Breast epithelium (tissue), 4 donors: ENCODE measurements at places on chromosomes 1 and 21. TPM values are rescaled to one million over a fixed set of nuclear protein-coding genes. Genes with fewer than 3 reads are reported as not detected.

GRCh38 chr1:246065592-246065991 lies 441.5 kb downstream of the SMYD3 start:
- no peak for DNase-seq
- H3K4me1 ChIP-seq, result no peaks in the 10 kb centered on the region
- no peaks in the 10 kb centered on the region for H3K27me3 ChIP-seq
- no peaks in the 10 kb centered on the region for H3K36me3 ChIP-seq
- no peak overlapping the region for H3K4me3 ChIP-seq

Gene TIAM1
- 10.6 TPM for total RNA-seq

Gene ZYG11A
- total RNA-seq, result 1.2 TPM

Gene FCGR3A
- 12.9 TPM for total RNA-seq

- H3K4me3 ChIP-seq, result peak overlapping the region; percentile 81
- H3K27me3 ChIP-seq, result no peaks in the 10 kb centered on the region
- H3K27ac ChIP-seq, result peak overlapping the region; percentile 78
- no peak for DNase-seq
- no peaks in the 10 kb centered on the region for H3K4me1 ChIP-seq
- H3K36me3 ChIP-seq, result no peaks in the 10 kb centered on the region
These were observed 791 bp upstream of the PIK3R3 start for GRCh38 chr1:46133181-46133658.

DNA sequence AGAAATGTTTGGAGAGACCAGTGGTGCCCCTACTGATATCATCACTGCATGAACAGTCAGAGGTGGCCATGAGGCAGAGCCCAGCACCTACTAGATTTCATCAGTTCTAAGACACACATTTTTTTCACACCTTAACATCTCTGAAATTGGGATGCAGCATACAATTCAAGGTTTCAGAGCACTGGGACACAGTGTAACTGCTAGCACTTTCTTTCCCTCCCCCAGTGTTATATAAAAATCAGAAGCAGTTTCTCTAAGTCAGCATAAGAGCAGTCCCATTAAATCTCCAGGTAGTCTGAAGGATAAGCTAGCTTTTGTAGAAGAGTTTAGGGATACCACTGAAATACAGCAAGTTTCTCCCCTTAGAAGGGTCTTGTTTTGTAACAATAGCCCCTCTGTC lies 10.0 kb upstream of the ANGPTL7 start:
- H3K4me3 ChIP-seq, result no peak overlapping the region
- H3K27me3 ChIP-seq, result no peaks in the 10 kb centered on the region
- H3K4me1 ChIP-seq, result no peaks in the 10 kb centered on the region
- no peak for DNase-seq
- H3K27ac ChIP-seq, result no peak overlapping the region
- H3K36me3 ChIP-seq, result no peaks in the 10 kb centered on the region

GRCh38 chr1:15324869-15325335 lies 77.9 kb downstream of the FHAD1 start:
- no peak overlapping the region for H3K27ac ChIP-seq
- H3K4me1 ChIP-seq, result no peaks in the 10 kb centered on the region
- no peaks in the 10 kb centered on the region for H3K36me3 ChIP-seq
- no peak for DNase-seq

Gene OLIG2
- total RNA-seq, result not detected

DNA sequence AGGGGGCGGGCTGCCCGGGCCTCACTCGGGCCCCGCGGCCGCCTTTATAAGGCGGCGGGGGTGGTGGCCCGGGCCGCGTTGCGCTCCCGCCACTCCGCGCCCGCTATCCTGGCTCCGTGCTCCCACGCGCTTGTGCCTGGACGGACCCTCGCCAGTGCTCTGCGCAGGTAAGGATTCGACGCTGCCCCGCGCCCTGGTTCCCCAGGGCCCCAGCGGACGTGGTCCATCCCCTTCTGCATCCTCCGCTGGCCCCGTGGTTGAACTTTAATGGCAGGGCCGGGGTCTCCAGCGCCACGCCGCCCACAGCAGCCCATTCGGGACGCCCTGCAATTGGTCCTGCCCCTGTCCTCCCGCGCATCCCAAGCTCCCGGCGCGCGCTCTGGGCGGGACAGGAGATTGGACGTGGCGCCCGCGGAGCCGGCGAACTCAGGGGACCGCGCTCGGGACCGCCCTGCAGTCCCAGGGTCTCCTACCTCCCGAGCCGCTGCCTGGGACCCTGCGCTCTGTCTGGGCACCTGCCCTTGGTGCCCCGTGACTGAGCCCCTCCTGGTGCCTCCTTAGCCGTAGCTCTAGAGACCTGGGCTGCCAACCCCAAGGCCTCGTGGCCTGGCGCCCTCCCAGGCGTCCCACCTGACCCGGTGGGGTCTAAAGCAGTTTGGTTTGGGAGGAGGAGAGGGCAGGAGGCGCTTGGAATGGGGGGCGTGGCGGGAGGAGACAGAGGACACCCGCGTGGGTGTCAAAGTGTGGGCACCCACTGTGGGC lies at the start of gene ALPL:
ALPL (plus strand) TSS at position 73 of the 762 bp plus-strand sequence. CDS start 44,659 bp downstream, outside the sequence.
- H3K27ac ChIP-seq, result peak within 1 kb of the TSS; percentile 78
- peak within 1 kb of the TSS; percentile 20 for H3K4me3 ChIP-seq
- no peaks in the 10 kb centered on the region for H3K27me3 ChIP-seq
- H3K36me3 ChIP-seq, result no peaks in the 10 kb centered on the region
- no peak for DNase-seq

DNA sequence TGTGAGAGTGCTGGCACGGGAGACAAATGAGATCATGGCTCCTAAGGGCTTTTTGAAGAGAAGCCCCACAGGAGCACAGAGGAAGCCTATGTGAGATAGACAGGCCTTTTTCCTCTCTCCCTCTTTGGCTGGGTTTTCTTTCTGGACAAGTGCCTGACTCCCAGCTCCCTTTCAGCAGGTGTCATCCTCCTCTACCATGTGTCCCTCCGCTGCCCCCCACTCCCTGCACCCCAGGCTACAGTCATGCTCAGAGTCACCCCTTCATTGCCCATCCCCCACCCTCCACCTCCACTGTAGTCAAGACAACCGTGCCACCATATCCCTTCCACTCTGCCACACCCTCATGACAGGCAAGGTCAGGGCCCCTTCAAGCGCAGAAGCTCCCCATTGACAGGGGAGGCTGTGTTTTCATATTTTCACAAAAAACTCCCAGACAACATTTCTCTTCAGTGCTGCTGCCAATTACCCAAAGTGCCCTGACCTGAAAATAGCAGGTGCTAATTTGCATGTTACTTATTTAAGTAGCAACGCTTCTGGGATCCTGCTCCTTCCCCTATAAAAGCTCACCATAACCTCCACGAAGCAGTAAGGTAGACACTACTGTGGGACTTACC lies 92.1 kb upstream of the IPO9 start:
- DNase-seq, result no peak
- no peak overlapping the region for H3K4me3 ChIP-seq
- no peaks in the 10 kb centered on the region for H3K27me3 ChIP-seq
- H3K4me1 ChIP-seq, result no peaks in the 10 kb centered on the region

GRCh38 chr1:94017155-94017829 lies 103.7 kb downstream of the ABCA4 start:
- H3K36me3 ChIP-seq, result no peaks in the 10 kb centered on the region
- H3K4me3 ChIP-seq, result no peak overlapping the region
- DNase-seq, result no peak
- H3K4me1 ChIP-seq, result no peaks in the 10 kb centered on the region

- no peak overlapping the region for H3K27ac ChIP-seq
- no peak for DNase-seq
- H3K4me1 ChIP-seq, result no peaks in the 10 kb centered on the region
- no peaks in the 10 kb centered on the region for H3K27me3 ChIP-seq
These were observed 154.8 kb upstream of the RGS18 start for GRCh38 chr1:192003295-192004077.

- DNase-seq, result no peak
- H3K27me3 ChIP-seq, result no peaks in the 10 kb centered on the region
- H3K27ac ChIP-seq, result no peak overlapping the region
- no peaks in the 10 kb centered on the region for H3K36me3 ChIP-seq
These were observed 46.5 kb downstream of the NCF2 start for GRCh38 chr1:183543619-183544204.

- H3K4me1 ChIP-seq, result no peaks in the 10 kb centered on the region
- H3K27ac ChIP-seq, result no peak overlapping the region
- no peaks in the 10 kb centered on the region for H3K27me3 ChIP-seq
These were observed 14.7 kb upstream of the MYOG start for GRCh38 chr1:203100516-203100869.

Gene CELA2B
- total RNA-seq, result not detected

DNA sequence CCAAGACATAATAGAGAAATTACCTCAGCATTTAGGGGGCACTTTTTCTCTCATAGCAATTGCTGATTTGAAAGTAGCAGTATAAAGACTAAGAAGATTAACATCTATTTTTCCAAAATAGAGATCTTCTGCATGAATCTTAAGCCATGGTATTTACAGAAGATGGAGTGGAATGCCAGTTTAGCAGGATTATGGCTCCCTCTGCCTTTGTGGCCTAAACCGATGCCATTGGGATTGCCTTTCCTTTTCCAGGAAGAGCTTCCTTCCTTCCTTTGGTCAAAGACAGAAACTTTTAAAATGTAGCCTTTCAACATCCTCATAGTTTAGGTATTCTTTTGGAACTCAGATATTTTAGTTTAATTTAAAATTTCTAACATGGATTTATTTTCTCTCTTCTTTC lies 39.4 kb downstream of the CFHR5 start:
- H3K27me3 ChIP-seq, result no peaks in the 10 kb centered on the region
- no peaks in the 10 kb centered on the region for H3K36me3 ChIP-seq
- DNase-seq, result no peak
- H3K4me1 ChIP-seq, result no peaks in the 10 kb centered on the region
- H3K4me3 ChIP-seq, result no peak overlapping the region

DNA sequence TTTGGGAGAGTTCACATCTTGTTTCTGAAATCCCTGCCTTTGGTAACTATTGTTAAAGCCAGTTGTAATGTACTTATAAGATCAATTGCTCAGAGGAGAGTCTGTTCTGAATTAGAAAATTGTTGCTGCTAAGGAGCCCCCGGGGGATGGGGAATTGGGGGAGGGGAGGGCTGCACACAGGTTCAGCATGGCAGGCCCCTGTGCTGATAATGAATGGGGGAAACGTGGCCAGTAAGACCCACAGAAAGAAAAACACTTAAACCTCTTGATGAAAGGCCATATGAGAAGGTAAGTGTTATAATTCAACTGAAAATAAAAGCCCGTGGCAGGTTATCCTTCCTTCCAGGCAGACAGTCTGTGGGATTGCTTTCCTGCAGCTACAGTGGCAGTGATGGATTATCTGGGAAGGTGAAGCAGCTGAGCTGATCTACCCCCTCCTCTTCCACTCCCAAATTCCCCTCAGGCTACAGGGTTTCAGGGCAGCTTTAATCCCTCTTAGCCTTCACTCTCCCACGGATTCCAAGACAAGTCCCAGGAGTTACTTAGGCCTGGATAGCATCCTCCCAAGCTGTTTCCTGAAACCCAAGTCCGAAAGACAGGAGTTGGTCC lies 398.8 kb downstream of the TBX15 start:
- no peak overlapping the region for H3K27ac ChIP-seq
- H3K4me1 ChIP-seq, result no peaks in the 10 kb centered on the region
- no peak overlapping the region for H3K4me3 ChIP-seq
- no peaks in the 10 kb centered on the region for H3K27me3 ChIP-seq

- H3K27ac ChIP-seq, result peak overlapping the region; percentile 86
- no peak for DNase-seq
- H3K4me1 ChIP-seq, result no peaks in the 10 kb centered on the region
- H3K27me3 ChIP-seq, result no peaks in the 10 kb centered on the region
- H3K36me3 ChIP-seq, result no peaks in the 10 kb centered on the region
- no peak overlapping the region for H3K4me3 ChIP-seq
These were observed 62.6 kb upstream of the MACF1 start for GRCh38 chr1:39141925-39142324.

- no peaks in the 10 kb centered on the region for H3K4me1 ChIP-seq
- no peaks in the 10 kb centered on the region for H3K27me3 ChIP-seq
- peak overlapping the region; percentile 65 for H3K4me3 ChIP-seq
- H3K27ac ChIP-seq, result peak overlapping the region; percentile 3
- DNase-seq, result no peak
- H3K36me3 ChIP-seq, result no peaks in the 10 kb centered on the region
These were observed 522 bp downstream of the LRP8 start for GRCh38 chr1:53327182-53327913.

GRCh38 chr1:91569411-91570119 lies 68.9 kb downstream of the CDC7 start:
- no peak for DNase-seq
- H3K27ac ChIP-seq, result peak overlapping the region; percentile 54
- H3K27me3 ChIP-seq, result no peaks in the 10 kb centered on the region
- no peaks in the 10 kb centered on the region for H3K4me1 ChIP-seq
- H3K4me3 ChIP-seq, result no peak overlapping the region
- no peaks in the 10 kb centered on the region for H3K36me3 ChIP-seq

Gene UBL4B
- total RNA-seq, result 0.96 TPM
